ENCODE measurements at places on chromosomes 11 and 22.

- DNase-seq: no peak
Measured at GRCh38 chr11:47904048-47904447, 55.9 kb upstream of the NUP160 start.

- no peak for DNase-seq
Measured at GRCh38 chr22:45830531-45831245, 146.3 kb downstream of the WNT7B start.

GRCh38 chr11:101511065-101511464 is 72.7 kb downstream of the TRPC6 start:
- no peak for DNase-seq

- no peak for DNase-seq
Measured at GRCh38 chr22:24105013-24105360, 76.3 kb upstream of the SUSD2 start.

- no peak for DNase-seq
Measured at GRCh38 chr11:78425399-78426070, 7.9 kb upstream of the GAB2 start.

DNA sequence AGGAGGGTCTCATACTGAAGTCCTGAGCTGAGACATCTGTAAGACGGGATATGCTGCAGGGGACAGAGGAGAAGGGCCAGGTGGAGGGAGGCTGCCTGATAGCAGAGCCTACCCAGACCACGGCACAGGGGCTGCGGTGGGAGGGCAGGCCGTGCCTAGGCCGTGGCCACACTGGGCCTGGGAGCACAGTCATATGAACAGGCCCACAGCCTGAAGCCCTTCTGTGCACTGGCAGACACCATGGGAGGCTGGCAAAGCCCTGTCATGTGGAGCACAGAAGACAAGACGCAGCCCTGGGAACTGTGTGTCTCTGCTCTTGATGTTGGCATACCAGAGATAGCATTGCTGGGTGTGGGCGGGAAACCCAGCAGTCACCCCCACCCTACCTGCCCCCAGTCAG is 3.3 kb downstream of the SPATA19 start:
- no peak for DNase-seq

GRCh38 chr11:36868380-36868779 is 270.3 kb upstream of the RAG2 start:
- DNase-seq: no peak

GRCh38 chr11:22734628-22735345 is 68.4 kb downstream of the GAS2 start:
- DNase-seq: no peak

- no peak for DNase-seq
Measured at GRCh38 chr11:521177-521688, 14.1 kb downstream of the HRAS start.

- no peak for DNase-seq
Measured at GRCh38 chr11:45945397-45945999, 23.0 kb downstream of the LARGE2 start.

DNA sequence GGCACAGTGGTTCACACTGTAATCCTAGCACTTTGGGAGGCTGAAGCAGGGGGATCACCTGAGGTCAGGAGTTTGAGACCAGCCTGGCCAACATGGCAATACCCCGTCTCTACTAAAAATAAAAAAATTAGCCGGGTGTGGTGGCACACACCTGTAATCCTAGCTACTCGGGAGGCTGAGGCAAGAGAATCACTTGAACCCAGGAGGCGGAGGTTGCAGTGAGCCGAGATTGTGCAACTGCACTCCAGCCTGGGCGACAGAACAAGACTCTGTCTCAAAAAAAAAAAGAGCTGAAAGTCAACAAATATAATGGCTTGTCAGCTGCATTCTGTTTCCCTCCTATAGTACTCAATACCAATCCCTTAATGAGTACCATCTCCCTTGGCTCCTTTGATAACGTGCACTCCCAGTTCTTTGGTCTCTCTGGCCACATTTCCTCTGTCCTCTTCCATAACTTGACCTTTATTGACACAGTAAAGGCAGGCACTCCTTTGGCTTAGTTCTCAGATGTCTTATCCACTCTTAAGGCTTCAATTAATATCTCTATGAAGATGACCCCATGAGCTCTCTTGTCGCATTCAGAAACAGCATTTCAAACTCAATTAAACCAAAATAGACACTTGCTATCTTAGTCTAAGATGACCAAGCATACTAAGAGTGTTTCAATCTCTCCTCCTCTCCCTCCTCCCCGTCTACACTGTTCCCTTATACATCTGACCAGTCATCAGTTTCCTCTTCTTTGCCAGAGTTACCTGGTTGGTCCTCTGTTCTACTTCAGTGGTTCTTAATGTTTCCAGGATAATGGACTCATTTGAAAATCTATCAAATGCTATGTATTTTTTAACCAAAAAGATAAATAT is 4.8 kb downstream of the MAPK1 start:
- DNase-seq: no peak

GRCh38 chr22:22527312-22527711 is 7.2 kb upstream of the ZNF280A start:
- no peak for DNase-seq

DNA sequence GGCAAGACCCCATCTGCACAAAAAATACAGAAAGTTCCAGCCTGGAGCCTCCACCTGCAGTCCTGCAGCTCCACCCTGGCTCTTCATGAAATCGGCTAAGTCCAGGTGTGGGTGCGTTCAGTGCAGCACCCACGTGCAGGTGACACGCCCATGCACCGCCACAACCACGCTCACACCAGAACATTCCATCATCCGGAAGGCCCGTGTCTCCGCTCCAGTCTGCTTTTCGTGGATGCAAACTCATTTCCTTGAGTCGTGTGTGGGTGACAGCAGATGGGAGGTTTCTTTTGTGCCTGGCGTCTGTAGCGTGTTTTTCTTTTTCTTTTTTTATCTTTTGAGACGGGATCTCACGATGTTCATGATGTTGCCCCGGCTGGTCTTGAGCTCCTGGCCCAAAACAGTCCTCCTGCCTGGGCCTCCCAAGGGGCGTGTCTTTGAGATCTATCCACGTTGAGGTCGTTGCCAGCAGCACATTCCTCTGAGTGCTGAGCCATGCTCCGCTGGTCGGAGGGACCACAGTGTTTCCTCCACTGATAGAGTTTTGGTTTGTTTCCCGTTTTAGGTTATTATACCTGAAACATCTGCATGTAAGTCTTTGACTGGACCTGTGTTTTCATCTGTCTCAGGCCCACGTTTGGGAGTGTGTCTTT is 7.2 kb downstream of the PTDSS2 start:
- no peak for DNase-seq

GRCh38 chr11:81700076-81700475 is 1033.6 kb downstream of the FAM181B start:
- no peak for DNase-seq

- DNase-seq: no peak
Measured at GRCh38 chr22:23683545-23683944, 7.3 kb upstream of the RGL4 start.

- no peak for DNase-seq
Measured at GRCh38 chr11:82007521-82007920, 726.1 kb downstream of the FAM181B start.

- DNase-seq: no peak
Measured at GRCh38 chr11:112336356-112336886, 75.8 kb upstream of the PLET1 start.

GRCh38 chr11:88352139-88352538 is 14.6 kb upstream of the CTSC start:
- no peak for DNase-seq

DNA sequence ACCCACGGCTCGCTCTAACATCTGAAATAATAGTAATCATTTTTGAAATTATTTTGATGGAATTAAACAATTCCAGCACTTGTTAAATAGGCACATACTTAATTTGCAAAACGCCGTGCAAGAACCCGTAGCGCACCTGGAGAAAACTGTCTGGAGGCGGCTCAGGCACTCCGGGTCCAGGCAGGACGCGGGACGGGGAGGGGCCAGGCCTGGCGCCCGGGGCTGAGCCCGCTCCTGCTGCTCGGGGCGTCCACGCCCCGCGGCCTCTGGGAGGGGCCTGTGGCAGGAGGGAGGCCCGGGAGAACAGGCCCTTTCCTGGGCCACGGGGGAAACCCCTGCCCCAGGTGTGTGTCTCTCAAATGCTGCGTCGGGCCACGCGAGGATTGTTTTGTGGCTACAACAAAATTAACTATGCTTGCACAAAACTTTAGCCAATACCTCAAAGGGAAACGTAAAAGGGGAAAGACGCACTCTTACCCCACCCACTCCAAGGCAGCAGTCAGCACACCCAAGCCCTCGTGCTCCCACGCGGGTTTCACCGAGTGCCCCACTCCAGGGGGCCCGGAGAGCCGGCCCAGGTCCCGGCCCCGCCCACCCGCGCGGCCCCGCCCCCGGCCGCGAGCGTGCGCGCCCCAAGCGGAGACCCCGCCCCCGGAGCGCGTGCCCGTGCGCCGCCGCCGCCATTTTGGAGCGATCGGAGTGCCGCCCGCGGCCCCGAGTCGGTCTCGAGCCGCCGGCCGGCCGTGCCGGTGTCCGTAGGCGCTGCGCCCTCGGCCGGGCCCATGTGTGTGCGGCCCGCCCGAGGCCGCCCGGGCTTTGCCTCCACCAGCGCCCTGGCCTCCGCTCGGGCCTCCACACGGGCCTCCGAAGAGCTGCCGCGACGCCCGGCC is at the start of gene PPP6R2:
PPP6R2 (plus strand) TSS at position 677 of the 890 bp plus-strand sequence. CDS start 50,582 bp downstream, outside the sequence.
- DNase-seq: peak; percentile 83

GRCh38 chr22:21606775-21607174 is 23.0 kb downstream of the YDJC start:
- no peak for DNase-seq

DNA sequence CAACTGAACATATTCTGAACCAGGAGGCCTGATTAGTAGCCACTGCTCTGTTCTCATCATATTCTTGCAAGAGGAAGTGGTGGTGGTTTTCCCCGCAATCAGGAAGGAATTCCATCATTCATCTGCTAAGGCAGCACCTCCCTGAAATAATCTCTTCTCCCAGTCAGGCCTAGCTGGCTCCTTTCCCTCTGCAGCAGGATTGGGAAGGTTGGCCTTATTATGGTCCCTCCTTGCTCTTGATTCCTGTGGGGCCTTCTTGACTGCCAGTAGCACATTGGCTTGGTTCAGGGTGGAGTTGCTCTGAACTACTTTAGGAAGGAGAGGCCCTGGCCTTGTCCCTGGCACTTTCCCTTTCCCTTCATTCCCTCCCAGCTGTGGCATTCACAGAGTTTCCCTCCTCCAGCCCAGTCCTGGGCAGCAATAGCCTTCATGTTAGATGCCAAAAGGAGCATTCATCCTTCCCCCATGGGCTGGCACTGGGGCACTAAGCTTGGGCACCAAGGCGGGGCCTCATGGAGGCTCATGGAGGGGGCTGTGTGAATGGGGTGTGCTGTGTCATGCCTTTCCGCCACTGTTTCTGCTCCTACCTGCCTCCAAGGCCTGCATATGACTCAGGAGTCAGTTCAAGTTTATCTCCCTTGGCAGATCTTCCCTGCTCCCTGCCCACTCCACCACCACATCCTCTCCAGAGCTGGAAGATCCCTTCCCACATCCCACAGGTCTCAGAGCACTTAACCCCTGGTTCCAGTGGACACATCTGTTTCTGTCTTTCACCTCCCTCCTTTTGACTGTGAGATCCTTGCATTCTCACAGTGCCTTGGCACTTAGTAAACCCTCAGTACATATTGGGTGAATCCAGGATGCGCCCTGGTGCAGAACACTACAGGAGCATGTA is 27.6 kb upstream of the CD44 start:
- DNase-seq: no peak

DNA sequence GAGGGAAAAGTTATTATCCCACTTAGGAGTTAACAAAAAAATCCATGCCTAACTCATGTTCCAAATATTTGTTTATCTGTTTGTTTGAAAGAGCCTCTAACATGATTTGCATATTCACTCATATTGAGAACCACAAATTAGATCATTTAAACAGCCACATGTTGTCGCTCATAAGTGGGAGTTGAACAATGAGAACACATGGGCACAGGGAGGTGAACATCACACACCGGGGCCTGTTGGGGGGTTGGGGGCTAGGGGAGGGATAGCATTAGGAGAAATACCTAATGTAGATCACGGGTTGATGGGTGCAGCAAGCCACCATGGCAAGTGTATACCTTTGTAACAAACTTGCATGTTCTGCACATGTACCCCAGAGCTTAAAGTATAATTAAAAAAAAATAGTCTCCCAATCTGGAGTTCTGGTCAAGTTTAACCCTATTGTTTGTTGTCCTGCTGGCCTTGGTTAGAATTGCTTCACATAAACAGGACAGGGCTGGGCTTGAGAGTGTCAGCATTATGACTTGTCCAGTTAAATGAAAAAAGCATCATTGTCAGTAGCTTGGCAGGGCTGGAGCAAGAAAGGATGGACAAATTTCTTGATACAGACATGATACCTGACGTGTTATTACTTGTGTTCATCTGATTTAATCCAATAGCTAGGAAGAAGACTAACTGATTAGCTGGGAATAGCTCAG is 57.8 kb upstream of the PSMA1 start:
- DNase-seq: peak; percentile 9

- DNase-seq: no peak
Measured at GRCh38 chr11:58757439-58757838, 25.7 kb upstream of the GLYAT start.

- DNase-seq: no peak
Measured at GRCh38 chr11:76424379-76424778, 20.4 kb upstream of the EMSY start.

DNA sequence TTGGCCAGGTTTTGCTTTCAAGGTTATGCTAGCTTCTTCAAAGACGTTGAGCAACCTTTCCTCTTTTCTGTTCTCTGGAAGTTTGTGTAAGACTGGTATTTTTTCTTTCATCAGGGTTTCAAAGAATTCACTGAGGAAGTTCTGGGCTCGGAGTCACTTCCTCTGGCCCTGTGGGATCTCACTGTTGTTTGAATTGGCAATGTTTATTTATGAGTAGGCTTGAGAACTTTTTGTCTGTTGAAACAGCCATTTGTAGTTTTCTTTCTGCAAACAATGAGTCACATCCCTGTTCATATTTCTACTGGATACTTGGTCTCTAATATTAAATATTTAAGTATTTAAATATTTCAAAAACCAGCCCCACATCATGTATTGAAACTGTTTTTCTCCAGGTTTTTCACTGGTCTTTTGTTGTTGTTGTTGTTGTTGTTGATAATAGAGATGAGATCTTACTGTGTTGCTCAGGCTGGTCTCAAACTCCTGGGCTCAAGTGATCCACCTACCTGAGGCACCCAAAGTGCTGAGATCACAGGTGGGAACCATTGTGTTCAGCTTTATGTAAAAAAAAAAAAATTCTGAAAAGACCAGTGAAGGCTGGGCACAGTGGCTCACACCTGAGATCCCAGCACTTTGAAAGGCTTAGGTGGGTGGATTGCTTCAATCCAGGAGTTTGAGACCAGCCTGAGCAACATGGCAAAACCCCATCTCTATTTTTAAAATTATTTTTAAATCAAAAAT is 26.9 kb downstream of the SUSD2 start:
- peak; percentile 58 for DNase-seq
